ENCODE measurements at places on chromosomes 3 and 15. TPM values are rescaled to one million over a fixed set of nuclear protein-coding genes. Genes with fewer than 3 reads are reported as not detected.

- DNase-seq: no peak
Observed at GRCh38 chr15:43346305-43346704, 15.9 kb upstream of the LCMT2 start.

DNA sequence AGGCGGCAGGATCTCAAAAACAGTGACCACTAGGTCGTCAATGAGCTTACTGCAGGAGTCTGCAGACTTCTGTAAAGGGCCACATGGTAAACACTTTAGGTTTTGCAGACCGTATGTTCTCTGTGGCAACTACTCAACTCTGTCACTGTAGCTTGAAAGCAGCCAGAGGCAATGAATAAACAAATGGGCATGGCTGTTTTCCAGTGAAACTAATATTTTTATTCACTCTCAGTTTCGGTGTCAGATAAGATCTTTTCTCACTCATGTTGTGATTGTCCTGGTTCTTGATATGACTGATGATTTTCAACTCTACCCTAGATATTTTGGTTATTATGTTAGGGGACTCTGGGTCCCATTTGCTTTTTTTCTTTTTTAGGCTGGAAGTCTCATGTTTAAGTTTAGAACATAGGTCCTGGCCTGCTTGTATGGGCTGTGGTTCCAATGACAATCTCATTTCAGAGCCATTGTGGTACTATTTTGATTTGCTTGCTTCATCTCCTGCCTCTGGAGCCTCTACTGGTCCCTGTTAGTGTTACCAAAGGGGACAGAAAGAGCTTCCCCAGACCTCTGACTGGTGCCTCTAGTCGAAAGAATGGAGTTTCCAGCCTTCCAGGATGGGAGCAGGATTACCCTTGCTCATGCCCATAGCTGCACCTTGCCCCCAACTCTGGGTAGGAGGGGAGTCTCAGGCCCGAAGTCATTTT is 222.0 kb downstream of the STT3B start:
- no peak for DNase-seq

DNA sequence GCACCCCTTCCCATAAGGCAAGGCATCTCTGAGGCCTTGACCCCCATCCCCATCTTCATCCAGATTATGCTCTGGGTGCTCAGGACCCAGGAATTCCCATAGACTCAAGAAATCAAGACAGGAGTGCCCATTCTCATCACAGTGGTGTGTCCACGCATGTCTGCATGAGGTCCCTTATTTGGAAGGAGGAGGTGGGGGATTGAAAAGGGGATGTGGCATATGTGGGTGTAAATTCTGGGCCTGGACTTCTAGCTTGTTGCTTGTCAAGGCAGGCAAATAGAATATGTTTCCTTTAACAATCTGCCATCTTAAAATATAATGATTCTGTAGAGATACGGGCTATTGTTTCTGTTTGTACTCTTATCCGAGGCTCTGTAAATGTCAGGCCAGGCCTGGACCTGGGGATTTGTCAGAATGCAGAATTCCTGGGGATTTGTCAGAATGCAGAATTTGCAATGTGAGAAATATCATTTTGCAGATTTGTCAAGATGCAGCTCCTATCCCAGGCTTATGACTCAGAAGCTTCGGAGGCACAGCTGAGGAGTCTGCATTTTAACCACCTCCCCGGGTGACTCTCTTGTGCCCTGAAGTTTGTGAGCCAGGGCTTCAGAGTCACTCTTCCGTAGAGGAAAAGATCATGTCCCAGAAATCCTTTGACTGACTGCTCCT is 157.8 kb downstream of the SV2B start:
- DNase-seq: no peak

DNA sequence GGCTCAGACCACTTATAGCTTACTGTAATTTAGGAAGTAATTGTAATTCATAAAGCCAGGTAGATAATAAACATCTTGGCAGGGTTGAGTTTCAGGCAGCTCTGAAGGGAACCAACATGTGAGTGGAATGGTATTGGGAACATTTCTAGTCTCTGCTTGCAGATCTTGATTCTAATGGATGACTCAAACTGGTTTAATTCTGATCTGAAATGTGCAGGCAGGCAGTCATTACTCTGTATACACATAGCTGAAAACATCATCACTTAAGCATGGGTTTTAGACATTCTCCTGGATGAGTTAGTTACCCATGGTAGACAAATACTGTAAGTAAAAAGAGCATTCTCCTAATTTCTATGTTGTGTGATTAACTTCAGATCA is 317.0 kb upstream of the TPRG1 start:
- no peak for DNase-seq

The XCR1 gene
- total RNA-seq: under 0.01 TPM

- DNase-seq: no peak
Observed at GRCh38 chr15:51401872-51402517, 60.5 kb downstream of the GLDN start.

- no peak for DNase-seq
Observed at GRCh38 chr15:31471731-31472430, 145.2 kb downstream of the KLF13 start.

DNA sequence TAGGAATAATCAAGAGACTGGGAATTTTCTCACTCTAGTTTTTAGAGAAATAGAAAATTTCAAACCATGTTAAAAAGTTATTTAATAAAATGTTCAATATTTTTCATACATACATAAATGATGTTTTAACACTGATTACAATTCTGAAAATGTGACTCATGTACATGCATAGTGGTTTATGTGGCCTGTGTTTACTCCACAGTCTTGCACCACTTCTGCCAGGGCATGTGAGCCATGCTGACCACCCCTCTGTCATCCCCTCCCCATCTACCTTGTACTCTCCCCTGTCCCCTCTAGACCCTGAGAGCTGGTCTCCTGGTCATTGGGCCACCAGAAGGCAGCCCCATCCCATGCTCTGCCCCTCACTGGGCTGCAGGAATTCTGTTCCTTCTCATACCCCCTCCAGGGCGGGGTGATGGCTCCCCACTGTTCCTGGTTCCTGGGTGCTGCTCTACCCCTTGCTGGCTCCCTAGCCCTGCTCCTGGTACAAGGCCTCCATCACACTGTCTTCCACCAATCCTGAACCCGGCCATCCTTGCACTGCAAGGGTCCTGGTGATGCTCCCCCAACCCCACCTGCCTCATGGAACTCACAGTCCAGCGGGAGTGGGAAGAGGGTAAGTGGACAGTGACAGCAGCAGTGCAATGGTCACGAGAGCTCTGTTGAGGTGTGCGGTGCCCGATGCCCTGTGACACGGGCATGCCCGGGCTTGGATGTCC is 24.2 kb upstream of the SLC41A3 start:
- DNase-seq: no peak

DNA sequence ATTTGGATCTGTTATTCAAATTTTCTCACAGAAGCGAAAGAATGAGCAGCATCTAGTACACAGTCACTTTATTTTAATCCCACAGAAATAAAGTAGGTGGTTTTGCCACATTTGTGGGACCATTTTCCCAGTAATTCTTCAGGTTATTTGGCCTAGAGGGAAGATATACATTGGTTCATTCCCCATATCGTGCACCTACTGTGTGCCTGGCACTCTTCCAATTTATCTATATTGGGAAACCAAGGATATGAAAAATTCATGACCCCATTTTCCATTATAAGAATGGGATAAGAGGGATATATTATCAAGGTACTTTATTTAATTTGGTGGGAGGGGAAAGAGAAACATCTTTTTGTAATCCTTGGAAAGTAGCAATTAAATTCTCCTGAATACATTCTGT is 35.1 kb downstream of the TRIP4 start:
- DNase-seq: no peak

The ADGRG7 gene
- total RNA-seq: not detected

The THAP10 gene
- 1.8 TPM for total RNA-seq

The PTPN9 gene
- total RNA-seq: 16.2 TPM

The CCDC54 gene
- 0.33 TPM for total RNA-seq

The SCAANT1 gene
- total RNA-seq: not detected

- no peak for DNase-seq
Observed at GRCh38 chr3:187713504-187713903, 11.1 kb upstream of the RTP2 start.

Data from breast epithelium (tissue), 4 donors.